ENCODE measurements at places on chromosomes 16 and 17. TPM values are rescaled to one million over a fixed set of nuclear protein-coding genes. Genes with fewer than 3 reads are reported as not detected.
A peak's percentile ranks its signal among the peaks of the same experiment; 100 is the strongest.

The SMPD3 gene
- 0.20 TPM for total RNA-seq

GRCh38 chr17:36600936-36601302, 464 bp upstream of the MRM1 start:
- peak overlapping the region; percentile 59 for H3K4me3 ChIP-seq
- H3K36me3 ChIP-seq = no peaks in the 10 kb centered on the region
- H3K27ac ChIP-seq = peak overlapping the region; percentile 80
- H3K27me3 ChIP-seq = no peaks in the 10 kb centered on the region

DNA sequence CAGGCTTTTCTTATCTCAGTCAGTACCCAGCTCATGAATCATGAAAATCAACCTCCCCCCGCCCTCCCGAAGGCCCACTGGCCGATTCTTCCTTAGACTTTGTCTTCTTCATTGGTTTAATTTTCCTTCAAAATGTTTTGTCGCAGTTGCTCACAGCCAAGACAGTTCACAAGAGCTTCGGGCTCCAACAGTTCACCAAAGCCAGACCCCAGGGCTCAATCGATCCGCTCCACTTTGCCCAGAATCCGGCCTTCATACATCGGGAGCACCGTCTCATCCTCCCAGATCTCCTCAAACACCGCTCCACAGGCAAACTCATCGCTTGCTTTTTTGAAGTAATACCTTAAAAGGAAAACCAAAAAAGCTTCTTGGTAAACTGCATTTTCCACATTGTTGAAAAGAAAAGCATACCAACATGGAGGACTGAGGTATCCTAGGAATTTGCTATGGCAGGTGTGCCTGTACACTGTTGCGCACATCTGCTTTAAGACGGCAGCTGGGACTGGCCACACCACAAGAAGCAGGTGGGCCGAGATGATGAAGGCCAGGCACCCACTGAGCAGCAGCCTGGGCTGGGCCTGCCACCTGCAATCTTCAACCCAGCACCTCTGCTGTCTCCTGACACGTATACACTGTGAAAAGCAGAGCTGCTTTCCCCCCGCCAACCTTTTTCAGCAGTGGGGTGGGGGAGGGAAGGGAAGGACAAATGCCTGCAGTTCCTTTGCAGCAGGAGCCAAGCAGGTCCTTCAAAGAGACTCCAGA, 31.5 kb downstream of the AXIN2 start:
- H3K4me1 ChIP-seq = peaks cover 19% of the 10 kb centered on the region
- no peak for DNase-seq
- H3K36me3 ChIP-seq = no peaks in the 10 kb centered on the region
- no peaks in the 10 kb centered on the region for H3K27me3 ChIP-seq

GRCh38 chr16:56517206-56517605, 2.6 kb downstream of the BBS2 start:
- H3K36me3 ChIP-seq = no peaks in the 10 kb centered on the region
- peaks cover 69% of the 10 kb centered on the region for H3K4me1 ChIP-seq
- H3K27me3 ChIP-seq = no peaks in the 10 kb centered on the region
- H3K27ac ChIP-seq = peak overlapping the region; percentile 98

- no peak overlapping the region for H3K27ac ChIP-seq
- no peak for DNase-seq
- H3K4me3 ChIP-seq = no peak overlapping the region
- H3K4me1 ChIP-seq = no peaks in the 10 kb centered on the region
- no peaks in the 10 kb centered on the region for H3K27me3 ChIP-seq
Measured at GRCh38 chr16:16868727-16869126, 489.8 kb downstream of the NPIPA7 start.

DNA sequence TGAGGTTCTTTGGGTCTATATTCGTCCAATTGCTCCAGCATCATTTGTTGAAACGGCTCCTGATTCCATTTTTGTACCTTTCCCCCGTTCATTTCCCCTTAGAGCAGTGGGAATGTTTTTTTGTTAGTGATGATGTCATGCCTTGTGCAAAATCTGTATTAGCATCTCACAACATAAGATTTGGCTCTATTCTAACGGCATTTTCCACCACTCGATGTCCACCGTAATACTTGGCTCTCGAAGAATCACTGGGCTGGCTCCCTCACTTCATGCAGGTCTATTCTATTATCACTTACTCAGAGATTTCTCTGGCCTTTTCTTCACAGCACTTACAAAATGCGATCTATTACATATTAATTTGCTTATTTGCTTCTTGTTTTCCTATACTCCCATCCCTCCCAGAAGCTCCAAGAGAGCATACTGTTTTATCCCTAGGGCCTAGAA, 571 bp upstream of the NME1 start:
- peaks cover 17% of the 10 kb centered on the region for H3K36me3 ChIP-seq
- H3K27me3 ChIP-seq = no peaks in the 10 kb centered on the region
- H3K4me1 ChIP-seq = peaks cover 8% of the 10 kb centered on the region
- peak overlapping the region; percentile 81 for H3K4me3 ChIP-seq
- no peak for DNase-seq

The RPL38 gene
- total RNA-seq = 361 TPM

GRCh38 chr17:18987230-18987610, 17.3 kb downstream of the FAM83G start:
- DNase-seq = no peak
- no peak overlapping the region for H3K4me3 ChIP-seq
- no peaks in the 10 kb centered on the region for H3K36me3 ChIP-seq
- H3K27ac ChIP-seq = no peak overlapping the region
- no peaks in the 10 kb centered on the region for H3K4me1 ChIP-seq

- no peaks in the 10 kb centered on the region for H3K36me3 ChIP-seq
- H3K27ac ChIP-seq = no peak overlapping the region
- H3K4me3 ChIP-seq = no peak overlapping the region
- H3K27me3 ChIP-seq = no peaks in the 10 kb centered on the region
- H3K4me1 ChIP-seq = no peaks in the 10 kb centered on the region
Measured at GRCh38 chr17:6667516-6667915, 16.0 kb downstream of the C17orf100 start.

DNA sequence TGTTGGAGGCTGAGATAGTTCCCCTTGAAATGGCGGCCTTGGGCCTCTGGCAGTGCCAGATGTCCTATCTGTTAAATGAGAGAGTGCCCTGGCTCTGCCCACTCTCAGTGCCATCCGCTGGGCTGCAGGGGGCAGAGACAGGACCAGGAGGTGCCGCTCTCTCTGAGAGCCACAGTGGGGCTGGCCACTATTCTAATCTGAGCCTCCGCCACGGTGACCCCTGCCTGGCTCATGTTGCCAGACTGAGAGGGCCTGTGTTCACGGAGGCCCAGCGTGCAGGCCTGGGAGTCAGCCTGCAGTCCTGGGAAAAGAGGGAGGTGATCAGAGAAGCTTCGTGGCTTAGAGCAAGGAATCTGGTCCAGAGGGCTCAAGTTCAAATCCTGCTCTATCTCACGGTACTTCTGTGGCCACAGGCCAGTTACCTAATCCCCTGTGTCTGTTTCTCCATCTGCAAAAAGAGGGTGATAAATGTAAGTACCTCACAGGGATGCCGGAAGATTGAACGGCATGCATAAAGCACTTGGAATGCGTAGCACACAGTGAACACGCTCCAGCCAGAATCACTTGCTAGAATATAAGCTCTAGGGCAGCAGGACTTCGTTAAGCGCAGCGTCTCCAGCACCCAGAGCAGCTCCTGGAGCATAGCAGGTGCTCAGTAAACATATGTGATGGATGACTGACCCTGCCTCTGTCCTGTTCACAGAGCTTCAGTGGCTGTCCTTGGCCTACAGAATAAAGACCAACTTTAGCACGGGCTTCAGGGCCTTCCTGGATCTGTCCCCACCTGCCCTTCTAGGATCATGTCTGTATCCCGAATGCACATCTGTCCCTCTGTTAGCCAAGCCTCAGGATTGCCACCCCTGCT, 6.3 kb downstream of the ATP2A3 start:
- no peaks in the 10 kb centered on the region for H3K27me3 ChIP-seq
- H3K4me1 ChIP-seq = peaks cover 9% of the 10 kb centered on the region
- H3K4me3 ChIP-seq = no peak overlapping the region
- H3K36me3 ChIP-seq = no peaks in the 10 kb centered on the region

- no peaks in the 10 kb centered on the region for H3K36me3 ChIP-seq
- H3K27me3 ChIP-seq = no peaks in the 10 kb centered on the region
- H3K4me1 ChIP-seq = peaks cover 14% of the 10 kb centered on the region
- no peak overlapping the region for H3K4me3 ChIP-seq
- H3K27ac ChIP-seq = no peak overlapping the region
Measured at GRCh38 chr16:2529061-2529931, 1.9 kb downstream of the CEMP1 start.

The SECTM1 gene
- total RNA-seq = 6.9 TPM

DNA sequence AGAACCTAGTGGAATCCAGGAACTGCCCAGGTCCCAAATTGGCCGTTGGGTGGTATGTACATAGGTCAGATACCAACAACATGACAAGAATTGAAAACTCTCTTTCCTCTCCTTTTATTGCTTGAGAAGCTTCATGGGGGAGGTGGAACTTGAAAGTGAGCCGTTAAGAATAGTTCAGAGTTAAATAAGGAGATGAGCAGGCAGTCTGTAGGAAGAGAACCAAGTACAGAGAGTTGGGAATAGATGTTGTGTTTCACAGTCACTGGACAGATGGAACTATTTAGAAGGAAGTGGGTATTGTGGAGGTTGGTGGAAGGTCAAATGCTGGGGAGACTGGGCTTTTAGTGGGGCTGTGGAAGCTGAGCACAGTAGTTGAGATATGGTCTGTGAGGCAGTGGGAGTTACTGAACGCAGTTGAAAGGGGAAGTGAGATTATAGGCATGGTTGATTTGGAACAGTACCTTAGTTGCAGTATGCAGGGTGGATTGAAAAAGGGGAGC, 26.4 kb downstream of the ARHGAP44 start:
- no peak overlapping the region for H3K27ac ChIP-seq
- H3K27me3 ChIP-seq = no peaks in the 10 kb centered on the region
- no peak overlapping the region for H3K4me3 ChIP-seq
- H3K36me3 ChIP-seq = no peaks in the 10 kb centered on the region
- no peak for DNase-seq
- no peaks in the 10 kb centered on the region for H3K4me1 ChIP-seq

GRCh38 chr17:30413109-30413508, 34.4 kb downstream of the CPD start:
- H3K27ac ChIP-seq = no peak overlapping the region
- H3K4me3 ChIP-seq = no peak overlapping the region
- H3K4me1 ChIP-seq = no peaks in the 10 kb centered on the region
- H3K36me3 ChIP-seq = no peaks in the 10 kb centered on the region

The TNK1 gene
- 8.4 TPM for total RNA-seq

The ACSM2B gene
- not detected for total RNA-seq

All from tibial nerve (tissue), 4 donors.